ENCODE measurements at places on chromosomes 4 and X.
A peak's percentile ranks its signal among the peaks of the same experiment; 100 is the strongest.

GRCh38 chr4:165325732-165326512 is 1.5 kb upstream of the MSMO1 start:
- no peak for DNase-seq

- no peak for DNase-seq
Observed at GRCh38 chr4:138935135-138935807, 80.3 kb upstream of the NOCT start.

- no peak for DNase-seq
Observed at GRCh38 chr4:165600959-165601683, 222.3 kb downstream of the CPE start.

- peak; percentile 54 for DNase-seq
Observed at GRCh38 chr4:76831711-76832373, 66.1 kb downstream of the SOWAHB start.

- no peak for DNase-seq
Observed at GRCh38 chr4:134754301-134755019, 552.9 kb upstream of the PABPC4L start.

Measured in left renal pelvis (tissue), 4 donors.